ENCODE measurements at places on chromosomes 6 and 20.

DNA sequence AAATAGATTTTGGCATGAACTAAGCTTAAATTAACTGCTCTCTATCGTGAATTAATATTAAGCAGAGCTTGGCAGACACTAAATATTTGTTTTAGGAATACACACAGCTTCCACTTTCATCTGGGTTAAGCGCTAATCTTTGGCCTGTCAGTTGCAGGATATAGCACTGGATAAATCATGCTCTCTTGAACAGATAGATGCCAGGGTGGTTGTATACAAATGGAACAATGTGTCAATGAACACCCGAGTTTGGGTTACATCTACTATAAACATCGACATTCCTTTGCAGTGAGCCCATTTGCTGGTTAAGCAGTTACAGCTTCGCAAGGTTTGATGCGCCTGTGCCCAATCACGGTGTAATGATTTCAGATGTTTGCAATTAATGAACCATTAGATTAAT, 338.2 kb upstream of the ZFP64 start:
- DNase-seq, result no peak

DNA sequence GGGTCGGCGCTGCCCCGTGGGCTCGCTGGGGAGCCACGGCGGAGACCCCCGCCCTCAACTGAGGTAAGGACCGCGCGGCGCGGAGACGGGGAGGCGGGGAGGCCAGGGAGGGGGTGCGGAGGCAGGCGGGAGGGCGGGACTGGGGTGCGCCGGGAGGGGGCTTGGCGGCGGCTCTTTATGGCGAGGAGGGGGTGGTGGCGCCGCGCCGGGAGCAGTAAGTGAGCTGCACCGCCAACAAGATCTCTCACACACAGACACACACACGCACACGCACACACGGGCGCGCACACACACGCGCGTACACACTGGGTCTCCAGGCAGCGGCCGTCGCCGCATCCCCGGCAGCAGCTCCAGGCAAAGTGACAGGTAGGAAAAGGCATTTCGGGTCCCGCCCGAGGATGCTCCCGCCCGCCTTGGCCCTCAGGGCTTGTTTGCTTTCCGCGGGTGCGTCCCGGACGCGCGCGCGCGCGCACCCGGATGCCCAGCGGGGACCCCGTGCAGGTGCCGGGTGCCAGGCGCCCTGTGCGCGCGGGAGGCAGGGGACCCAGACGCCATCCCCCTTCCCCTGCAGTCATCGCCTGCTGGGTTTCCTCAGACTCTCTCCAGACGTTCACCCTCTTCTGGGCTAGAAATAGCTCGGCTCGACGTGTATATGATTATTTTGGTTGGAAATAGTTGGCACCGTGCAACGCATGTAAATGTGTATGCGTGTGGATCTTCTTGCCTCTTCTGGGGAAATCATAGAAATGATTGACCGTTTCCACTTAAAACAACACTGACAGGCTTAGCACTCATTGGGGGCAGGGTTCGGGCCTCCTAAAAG, at the start of gene PLCB4:
PLCB4 (plus strand) TSS at position 247 of the 823 bp plus-strand sequence. CDS start 238,728 bp downstream, outside the sequence.
- DNase-seq, result peak; percentile 45

- DNase-seq, result no peak
These were observed 3.6 kb downstream of the BEND6 start for GRCh38 chr6:56958481-56958880.

DNA sequence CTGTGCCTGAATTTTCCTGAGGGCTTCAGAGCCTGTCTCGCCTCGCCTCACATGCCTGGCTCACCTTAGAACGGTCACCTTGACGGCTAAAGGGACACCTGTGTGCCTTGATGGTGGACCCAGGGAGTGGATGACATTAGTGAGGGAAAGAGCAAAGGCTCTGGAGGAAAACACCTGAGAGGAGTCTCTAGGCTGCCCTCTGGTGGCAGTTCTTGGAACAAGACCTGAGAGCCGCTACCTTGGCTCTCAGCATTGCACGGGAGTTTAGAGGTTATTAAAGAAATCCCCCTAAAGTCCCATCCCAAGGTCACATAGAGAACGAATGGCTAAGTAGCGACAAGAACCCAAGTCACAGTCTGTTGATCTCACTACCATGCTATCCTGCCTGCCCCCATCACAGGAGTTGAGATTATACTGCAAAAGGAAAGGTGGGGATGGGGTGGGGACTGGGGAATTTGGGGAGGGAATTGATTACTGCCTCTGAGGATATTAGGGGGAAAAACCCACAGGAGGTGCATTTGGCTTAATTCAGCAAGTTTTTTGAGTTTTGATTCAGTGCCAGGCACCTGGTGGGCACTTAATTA, 7.9 kb upstream of the CDSN start:
- DNase-seq, result peak; percentile 70

DNA sequence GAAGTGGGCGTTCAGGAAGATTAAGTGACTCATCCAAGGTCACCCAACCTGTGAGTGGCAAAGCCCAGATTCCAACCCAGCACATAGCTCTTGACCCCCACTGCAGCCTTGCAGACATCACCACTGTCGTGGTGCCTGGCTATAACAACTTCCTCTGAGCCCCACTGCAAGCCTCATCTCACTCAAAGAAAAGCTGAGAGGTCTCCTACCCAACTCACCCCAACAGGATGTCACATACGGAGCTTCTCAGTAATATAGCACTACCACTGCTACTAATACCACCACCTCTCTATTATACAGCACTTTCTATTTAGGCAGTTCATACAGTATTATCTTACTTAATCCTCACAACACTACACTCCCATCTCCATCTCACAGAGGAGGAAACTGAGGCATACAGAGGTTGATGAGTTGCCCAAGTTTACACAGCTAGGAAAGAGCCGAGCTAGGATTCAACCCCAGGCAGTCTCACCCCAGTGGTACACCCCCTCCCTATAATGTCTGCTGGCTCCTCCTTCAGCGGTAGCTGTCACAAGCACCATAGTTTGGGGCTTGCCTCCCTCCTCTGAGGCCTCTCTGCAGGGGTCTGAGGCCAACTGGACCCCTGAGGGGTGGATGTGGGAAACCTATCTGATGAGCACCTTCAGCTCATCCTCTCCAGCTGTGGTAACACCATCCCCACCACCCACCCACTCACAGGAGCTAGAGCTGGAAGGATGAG, 19.5 kb downstream of the TFEB start:
- DNase-seq, result no peak

DNA sequence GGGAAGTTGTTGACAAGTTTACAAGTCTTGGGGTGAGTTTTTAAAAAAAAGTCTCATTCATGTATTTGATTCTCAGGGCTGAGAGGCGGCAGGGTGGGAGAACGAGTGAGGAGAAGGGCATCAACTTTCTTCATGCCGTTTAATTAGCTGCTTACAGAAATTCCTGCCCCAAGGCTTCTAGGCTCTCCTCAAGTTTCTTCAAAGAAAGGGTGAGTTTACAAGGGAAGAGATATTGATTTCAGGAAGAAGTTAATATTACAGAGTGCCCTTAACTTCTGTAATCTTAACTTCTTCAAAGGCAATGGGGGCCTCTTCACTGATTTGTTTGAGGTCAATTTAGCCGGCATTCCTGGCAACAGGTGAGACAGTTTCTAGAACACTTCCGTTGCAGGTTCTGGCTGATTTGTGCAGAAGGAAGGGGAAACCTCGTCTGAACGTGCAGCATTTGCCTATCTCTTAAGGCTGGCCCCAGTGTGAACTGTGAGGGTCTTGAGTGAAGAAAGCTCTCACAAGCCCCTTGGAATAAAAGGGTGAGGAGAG, 3.4 kb upstream of the COL12A1 start:
- no peak for DNase-seq

GRCh38 chr20:54407459-54407858, 67.9 kb upstream of the DOK5 start:
- no peak for DNase-seq

GRCh38 chr6:98787961-98788360, 46.4 kb upstream of the POU3F2 start:
- DNase-seq, result peak; percentile 20
